ENCODE measurements at places on chromosomes 7 and 10.
A peak's percentile ranks its signal among the peaks of the same experiment; 100 is the strongest.

DNA sequence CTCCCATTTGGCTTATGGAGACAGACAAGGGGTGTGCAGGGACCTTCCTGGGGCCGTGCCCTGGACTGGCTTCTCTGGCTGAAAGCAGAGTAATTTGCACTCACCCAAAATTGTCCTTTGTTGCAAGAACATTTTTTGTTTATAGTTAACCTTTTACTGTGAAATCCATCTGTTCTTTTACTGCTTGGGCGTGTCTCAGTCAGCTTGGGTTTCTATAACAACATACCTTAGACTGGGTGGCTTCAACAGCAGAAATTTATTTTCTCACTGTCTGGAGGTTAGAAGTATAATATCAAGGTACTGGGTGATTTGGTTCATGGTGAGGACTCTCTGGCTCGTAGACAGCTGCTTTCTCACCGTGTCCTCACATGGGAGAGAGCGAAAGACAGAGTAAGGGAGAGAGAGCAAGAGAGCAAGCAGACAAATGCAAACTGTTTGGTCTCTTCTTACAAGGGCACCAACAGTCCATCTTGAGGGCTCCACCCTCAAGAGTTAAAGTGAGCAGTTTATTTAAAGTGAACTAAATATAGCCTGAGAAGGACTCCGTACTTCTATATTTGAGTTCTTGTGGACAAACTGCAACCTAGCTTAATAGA, 131.0 kb upstream of the NPY start:
- no peak for DNase-seq

DNA sequence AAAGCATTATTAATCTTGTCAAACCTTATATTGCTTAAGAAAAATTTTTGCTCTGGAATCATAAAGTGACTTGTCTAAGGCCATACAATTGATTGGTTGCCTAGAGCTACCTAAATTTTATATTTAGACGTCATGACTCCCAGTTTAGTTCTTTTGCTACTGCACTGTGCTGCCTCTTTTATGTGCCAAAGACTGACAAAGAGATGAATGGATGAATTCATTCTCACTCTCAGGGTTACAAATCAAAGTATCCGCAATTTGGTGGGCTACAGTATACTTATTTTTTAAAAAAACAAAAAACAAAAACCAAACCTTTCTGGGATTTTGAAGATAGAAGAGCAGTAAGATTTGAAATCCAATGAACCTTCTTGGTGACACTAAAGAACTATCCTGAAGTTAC, 27.7 kb upstream of the TMEM229A start:
- no peak for DNase-seq

DNA sequence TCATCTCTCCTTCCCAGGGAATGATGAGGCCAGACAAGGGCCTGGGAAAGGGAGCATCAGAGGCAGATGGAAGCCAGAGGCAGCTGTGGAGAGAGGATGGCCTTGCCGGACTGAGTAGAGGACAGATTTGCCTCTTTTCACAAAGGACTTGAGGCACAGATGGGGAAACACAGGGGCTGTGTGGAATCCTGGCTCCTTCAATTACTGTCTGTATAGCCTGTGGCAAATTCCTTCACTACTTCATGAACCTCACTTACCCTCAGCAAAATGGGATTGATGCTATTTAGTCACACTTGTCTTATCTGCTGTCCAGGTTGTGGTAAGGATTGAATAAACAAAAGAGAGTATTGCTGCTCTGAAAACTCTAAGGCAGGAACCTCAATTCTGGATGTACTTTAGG, 40.3 kb downstream of the SLC25A28 start:
- no peak for DNase-seq

- DNase-seq = peak; percentile 65
Observed at GRCh38 chr7:28531291-28531690, 119.0 kb downstream of the CREB5 start.

GRCh38 chr7:77565917-77566316, 28.8 kb downstream of the PTPN12 start:
- peak; percentile 80 for DNase-seq

DNA sequence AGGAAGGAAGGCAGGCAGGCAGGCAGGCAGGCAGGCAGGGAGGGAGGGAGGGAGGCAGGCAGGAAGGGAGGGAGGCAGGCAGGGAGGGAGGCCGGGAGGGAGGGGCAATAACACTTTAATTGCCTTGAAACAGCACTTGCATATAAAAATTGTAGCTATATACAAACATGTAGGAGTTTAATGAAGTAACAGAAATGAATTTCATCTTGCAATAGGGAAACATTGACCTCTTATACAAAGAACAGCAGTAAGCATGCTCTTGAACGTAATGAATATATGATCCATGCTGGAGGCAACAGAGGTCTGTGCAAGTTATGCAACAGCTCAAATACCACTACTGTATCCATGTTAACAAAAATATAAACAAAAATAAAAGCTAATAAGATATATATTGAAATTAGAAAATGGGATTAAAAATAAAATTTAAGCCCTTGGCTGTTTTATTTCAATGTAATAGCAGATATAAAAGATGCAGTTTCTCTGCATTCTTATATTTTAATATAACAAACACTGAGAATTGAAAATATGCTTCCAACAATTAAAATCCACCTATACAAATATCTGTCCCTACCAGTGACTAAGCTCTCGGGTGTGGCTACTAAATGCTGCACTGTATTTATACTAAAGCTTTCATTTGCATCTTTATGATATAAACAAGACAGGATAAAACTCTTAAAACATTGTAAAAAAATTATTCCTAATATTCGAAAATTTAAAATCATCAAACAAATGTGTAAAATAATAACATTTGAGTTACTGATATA, 50.3 kb downstream of the CACNA2D1 start:
- no peak for DNase-seq

DNA sequence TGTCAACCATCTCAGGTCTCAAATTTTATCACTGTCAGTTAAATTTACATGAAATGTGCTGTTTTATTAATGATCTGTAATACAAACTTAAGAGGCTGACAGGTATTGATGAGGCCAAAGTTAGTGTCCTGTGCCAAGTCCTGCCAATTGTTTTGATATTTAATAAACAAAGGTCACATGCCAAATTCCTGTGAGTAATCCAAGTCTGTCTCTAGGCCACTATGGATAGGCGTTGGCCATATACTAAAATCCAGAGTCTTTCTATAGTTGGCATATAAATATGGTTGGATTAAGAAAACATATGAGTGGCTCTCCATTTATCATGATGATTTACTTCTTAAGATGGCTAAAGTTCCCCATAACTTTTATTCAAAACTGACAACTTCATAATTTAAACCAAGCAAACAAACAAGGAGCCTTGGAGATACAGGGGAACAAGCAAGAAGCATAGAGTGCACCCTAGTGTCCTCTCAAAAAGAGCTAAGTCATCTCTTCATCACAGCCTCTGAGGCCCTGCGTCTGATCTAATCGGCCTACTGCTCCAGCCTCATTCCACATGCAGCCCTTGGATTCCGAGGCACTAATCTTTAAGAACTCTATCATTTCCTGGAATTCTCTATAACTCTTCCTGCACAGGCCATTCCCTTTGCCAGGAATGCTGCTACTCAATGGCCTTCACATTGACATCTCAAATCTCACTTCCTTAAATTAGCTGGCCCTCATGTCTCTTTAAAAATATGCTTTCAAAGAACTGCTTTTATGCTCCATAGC, 32.7 kb upstream of the NRCAM start:
- DNase-seq = no peak

- no peak for DNase-seq
Observed at GRCh38 chr10:3754727-3755439, 30.1 kb downstream of the KLF6 start.

GRCh38 chr7:151321341-151321740, 20.3 kb upstream of the NUB1 start:
- DNase-seq = no peak

GRCh38 chr7:96655956-96656355, 53.7 kb downstream of the SEM1 start:
- DNase-seq = no peak

- DNase-seq = no peak
Observed at GRCh38 chr10:49129376-49129775, 4.4 kb downstream of the FAM170B start.

- DNase-seq = no peak
Observed at GRCh38 chr10:84257343-84258020, 12.6 kb downstream of the RGR start.

- no peak for DNase-seq
Observed at GRCh38 chr10:79073784-79074432, 5.1 kb downstream of the ZMIZ1 start.

- DNase-seq = no peak
Observed at GRCh38 chr10:59678884-59679301, 30.8 kb downstream of the SLC16A9 start.

GRCh38 chr10:90847436-90847835, 10.4 kb downstream of the HTR7 start:
- peak; percentile 32 for DNase-seq

DNA sequence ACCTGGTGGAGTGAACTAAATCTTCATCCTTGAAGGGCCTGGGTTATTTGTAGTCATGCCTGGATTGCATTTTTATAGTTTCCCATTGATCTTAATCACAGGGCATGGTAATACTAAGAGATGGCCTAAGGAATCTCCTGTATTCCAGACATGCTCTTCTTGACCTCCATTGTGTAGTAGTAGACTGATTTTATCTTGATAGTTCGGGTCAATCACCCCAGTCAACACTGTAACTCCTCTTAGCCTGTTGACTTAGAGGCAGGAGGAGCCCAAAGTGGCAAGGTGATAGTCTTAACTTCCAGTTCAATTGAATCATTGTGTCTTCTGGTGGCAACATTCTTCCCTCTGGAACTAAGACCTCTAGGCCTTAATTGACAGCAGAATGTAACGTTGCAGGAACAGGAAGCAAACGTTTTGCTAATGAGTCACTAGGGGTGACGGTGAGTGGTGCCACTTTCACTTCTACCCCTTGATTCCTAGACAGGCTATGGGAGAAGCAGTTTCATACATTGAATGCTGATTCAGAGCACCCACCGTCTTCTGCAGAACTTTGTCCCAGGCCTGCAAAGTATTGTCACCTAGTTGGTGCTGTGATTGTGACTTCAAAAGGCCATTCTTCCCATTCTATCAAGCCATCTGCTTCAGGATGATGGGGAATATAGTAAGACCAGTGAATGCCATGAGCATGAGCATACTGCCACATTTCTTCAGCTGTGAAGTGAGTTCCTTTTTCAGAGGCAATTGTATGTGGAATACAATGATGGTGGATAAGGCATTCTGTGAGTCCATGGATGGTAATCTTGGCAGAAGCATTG, 24.0 kb upstream of the PAPSS2 start:
- peak; percentile 81 for DNase-seq

DNA sequence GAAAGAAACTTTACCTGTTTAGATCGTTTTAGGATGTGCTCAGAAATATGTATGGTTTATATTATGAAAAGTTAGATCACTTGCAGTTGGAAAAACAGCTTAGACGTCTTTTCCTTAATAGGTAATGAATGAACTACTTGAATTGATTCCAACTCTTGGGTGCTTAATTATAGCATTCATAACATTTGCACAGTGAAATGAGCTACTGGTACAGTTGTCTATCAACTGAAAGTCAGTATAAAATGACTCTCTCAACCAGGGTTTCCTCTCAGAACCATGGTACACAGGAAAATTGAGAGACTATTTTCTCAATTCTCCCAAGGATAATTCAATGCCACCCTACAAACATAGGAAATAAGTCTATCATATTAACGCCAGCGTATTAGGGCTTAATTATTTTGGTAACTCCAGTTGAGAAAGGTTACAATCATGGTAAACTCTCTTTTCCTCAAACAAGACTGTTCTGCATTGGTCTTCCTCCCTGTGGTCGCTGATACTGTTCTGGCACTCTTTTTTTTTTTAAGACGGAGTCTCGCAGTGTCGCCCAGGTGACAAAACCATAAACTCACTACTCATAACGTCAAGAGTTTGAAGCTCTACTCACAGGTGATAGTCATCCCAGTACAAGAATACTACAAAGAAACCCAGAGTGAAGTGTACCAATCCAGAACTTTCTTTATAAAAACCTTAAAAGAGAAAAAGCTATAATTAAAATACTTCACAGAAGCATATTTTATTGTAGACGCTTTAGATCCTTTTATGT, 2.0 kb downstream of the ANLN start:
- no peak for DNase-seq

GRCh38 chr7:128191136-128191844, 49.8 kb upstream of the LEP start:
- no peak for DNase-seq

GRCh38 chr10:11284291-11285085, 266.8 kb downstream of the CELF2 start:
- no peak for DNase-seq

GRCh38 chr7:44060948-44061644, 4.3 kb downstream of the PGAM2 start:
- no peak for DNase-seq

DNA sequence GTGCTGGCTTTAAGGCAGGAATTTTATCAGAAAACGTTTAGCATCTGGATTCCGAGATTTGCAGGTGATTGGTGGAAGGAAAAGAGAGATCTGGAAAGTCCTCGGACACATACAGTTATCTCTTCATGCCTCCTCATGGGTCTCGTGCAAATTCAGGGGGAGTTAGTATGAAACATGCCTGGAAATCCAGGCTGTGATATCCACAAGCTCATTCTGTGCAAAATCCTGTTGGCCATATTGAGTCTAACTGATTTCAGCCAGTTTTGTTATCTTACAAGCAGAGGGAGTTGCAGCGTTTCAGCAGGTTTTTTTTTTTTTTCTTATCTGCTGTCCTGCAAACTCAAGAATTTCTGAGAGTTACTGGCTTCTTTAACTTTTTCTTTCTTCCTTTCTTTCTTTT, 411.5 kb downstream of the GALNT17 start:
- DNase-seq = no peak

DNA sequence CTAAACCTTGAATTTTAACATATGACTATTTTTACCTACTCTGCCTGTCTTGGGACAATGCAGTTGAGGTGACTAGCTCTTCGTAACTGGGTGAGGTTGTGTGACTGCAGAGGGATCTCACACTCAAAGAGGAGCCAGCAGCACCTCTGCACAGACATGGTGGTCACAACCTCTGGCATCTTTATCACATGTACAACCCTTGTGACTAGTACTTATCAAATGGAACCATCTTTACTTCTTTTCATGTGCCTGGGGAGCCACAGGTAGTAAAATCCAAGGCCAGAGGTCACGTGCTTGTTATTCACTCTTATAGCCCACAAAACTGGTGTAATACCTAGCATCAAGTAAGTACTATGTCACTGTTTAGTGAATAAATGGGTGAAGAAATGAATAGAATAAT, 244.3 kb downstream of the COBL start:
- no peak for DNase-seq

All from inflammatory macrophage treated with lipopolysaccharide for 1 hour (primary cell).